ENCODE measurements at places on chromosomes 16 and 17.

GRCh38 chr16:15950161-15950854 is 892 bp downstream of the ABCC1 start:
- no peak for DNase-seq

DNA sequence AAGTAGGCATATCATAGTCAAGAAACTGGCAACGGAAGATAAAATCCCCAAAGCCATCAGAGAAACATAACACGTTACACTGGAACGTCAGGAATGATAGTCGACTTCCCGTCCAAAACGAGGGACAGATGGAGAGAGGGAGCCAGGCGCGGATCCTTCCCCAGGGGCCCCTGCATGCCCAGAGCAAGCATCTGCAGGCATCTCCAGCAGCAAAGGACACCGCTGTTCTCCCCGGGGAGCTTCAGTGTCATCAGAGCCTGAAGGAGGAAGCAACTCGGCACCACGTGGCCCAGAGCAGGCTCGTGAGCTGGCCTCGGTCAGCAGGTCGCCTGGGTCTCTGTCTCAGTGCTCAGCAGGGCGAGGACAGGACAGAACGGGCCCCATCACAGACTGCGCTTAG is 50.1 kb downstream of the LMF1 start:
- no peak for DNase-seq

GRCh38 chr16:88074041-88074440 is 122.8 kb downstream of the BANP start:
- no peak for DNase-seq

DNA sequence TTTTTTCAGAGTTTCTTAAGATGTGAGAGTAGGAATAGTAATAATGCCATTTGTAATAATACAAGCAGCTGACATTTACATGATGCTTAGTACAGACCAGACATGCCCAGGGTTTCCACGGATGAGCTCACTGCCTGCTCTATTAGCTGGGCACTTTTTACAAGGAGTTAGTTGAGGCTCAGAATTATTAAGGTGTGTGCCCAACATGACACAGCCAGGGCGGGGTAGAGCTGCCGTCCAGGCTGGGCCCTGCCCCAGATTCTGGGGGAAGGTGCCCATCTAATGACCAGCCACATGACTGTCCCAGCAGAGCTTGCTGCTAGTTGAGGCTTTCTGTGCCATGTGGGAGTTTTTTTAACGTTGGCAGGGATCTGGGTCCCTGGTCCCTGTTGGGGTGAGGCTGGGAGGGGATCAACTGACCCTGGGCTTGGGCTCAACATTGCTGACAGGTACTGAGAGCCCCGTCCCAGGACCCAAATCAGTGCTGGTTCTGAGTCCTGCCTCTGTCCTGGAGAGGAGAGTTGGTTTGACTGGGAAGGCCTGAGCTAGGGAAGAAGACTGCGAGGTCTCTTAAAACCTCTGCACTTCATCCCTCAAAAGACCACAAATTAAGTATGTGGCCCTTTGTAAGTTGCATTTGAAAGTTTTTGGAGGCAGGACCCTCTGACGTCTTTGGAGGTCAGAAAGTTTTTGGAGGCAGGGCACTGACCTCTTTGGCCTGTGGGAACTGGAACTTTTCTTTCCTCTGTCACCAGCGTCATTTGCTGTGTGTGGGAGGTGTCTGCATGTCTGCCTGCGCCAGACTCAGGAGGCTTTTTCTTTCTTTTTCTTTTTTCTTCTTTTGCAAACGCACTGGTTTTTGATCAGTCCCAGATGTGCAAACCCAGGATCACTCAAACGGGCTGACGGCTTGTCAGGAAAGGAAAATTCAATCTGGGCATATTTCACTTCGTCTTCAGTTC is 2.2 kb downstream of the CRISPLD2 start:
- no peak for DNase-seq

GRCh38 chr17:44087319-44087718 is 16.8 kb downstream of the G6PC3 start:
- no peak for DNase-seq

- DNase-seq, result peak; percentile 19
Measured at GRCh38 chr17:164303-165235, 16.9 kb downstream of the DOC2B start.

DNA sequence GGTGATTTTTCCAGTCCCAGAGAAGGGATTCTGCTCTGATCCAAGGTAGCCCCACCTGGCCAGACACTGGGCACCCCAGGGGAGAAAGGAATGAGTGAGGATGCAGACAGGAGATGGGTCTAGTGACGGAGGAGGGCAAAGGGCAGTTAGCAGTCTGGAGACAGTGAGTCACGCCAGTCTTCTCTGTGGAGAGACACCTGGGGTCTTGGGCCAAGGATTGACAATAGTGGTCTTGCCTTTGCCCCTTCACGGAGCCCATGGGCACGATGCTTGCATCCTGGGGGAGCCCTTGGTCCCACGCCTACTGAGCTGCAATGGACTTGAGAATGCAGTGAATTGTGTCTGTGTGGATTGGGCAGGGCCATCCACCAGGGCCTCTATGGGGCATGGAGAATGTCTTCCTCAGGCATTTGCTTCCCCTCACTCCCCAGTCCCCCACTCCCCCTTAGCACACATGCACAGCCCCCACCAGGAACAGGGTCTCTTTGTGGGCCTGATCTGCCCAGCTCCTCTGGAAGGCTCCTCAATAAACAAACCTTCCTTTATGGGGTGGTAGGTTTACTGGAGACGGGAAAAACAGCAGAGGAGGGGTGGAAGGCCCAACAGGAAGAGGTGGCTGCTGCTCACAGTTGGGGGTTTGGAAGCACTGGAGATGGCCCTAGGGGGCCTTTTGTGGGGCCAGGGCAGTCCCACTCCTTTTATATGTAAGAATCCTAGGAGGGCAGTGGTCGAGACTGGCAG is 1.4 kb downstream of the CHAD start:
- DNase-seq, result no peak

DNA sequence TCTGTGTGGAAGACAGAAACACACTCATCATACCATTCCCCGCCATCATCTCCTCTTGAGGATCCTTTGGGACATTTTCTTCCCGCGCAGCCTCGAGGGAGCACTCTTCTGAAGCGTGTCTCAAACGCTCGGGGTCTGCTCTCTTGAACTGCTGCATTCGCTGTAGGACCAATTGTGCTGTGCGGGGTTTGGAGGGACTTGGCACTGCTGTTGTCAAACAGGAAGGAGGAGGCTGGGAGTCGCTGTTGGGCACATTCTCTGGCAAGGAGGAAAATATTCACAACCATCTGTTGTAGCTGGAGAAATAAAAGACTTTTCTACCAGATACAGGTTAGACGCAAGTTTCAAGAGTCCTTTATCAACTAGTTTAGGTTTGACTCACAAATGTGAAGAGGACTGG is 5.0 kb downstream of the SLX4 start:
- DNase-seq, result no peak

GRCh38 chr17:7022781-7023571 is at the start of gene BCL6B:
BCL6B (plus strand) TSS chr17:7023050; CDS start chr17:7023672, 622 bp downstream.
- no peak for DNase-seq

GRCh38 chr16:84378567-84378966 is 10.2 kb downstream of the ATP2C2 start:
- no peak for DNase-seq

- DNase-seq, result no peak
Measured at GRCh38 chr17:27402943-27403342, 53.3 kb upstream of the KSR1 start.

DNA sequence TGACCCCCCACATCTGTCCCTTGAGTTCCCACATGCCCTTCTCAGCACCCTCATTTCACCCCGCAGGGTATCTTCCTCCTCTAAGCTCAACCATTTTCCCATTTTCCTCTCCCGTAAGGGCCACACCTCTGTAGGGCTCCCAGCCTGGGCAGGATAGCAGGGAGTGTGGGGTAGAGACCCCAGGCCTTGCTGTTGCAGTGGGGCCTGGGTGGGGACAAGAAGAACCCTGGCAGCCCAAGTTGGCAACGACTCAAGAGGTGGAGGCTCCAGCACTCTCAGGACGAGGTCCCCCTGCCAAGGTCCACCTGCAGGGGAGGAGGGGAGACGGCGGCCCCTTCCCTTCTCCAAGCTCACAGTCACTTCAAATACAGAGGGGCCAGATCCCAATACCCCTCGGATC is 2.0 kb upstream of the TMEM92 start:
- DNase-seq, result no peak

- no peak for DNase-seq
Measured at GRCh38 chr17:19371259-19372010, 6.9 kb upstream of the MAPK7 start.

- DNase-seq, result no peak
Measured at GRCh38 chr16:22933173-22933572, 119.2 kb downstream of the HS3ST2 start.

DNA sequence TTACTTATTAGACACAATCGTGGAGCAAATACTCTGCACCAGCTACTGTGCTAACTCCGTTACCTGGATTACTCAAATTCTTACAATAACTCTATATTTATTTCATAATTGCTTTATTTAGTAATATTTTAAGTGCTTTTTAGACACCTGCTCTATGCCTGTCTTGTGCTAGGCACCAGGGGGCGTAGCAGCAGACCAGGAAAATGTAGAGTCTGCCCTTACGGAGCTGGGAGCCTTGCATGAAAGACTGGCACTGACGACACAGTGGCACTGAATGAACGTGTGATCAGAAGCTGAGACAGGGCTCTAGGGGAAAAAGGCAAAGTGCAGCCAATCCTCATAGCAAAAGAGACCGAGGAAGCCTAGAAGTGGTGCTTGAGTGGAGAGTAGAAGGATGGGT is 486.5 kb downstream of the CDH13 start:
- DNase-seq, result no peak

- DNase-seq, result no peak
Measured at GRCh38 chr16:75750528-75750927, 24.2 kb upstream of the CPHXL start.

GRCh38 chr17:62100055-62100454 is 35.0 kb upstream of the MED13 start:
- DNase-seq, result no peak

DNA sequence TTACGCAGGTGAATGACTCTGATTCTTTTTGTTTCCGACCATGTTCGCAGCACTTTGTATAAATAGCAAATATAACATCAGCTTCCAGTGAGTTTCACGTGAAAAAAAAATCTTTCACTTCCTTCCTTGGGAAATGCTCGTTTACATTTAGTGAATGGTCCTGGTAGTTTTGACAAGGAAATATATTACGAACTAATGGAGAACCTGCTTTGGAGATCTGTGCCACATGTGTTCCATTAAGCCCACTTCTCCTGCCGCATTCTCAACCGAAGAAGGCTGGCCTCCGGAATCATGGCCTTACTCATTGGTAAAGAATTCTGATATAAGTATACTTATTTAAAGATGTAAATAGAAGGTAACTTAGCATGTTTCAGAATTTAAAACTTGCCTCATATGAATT is 3.6 kb downstream of the CRAMP1 start:
- DNase-seq, result no peak

DNA sequence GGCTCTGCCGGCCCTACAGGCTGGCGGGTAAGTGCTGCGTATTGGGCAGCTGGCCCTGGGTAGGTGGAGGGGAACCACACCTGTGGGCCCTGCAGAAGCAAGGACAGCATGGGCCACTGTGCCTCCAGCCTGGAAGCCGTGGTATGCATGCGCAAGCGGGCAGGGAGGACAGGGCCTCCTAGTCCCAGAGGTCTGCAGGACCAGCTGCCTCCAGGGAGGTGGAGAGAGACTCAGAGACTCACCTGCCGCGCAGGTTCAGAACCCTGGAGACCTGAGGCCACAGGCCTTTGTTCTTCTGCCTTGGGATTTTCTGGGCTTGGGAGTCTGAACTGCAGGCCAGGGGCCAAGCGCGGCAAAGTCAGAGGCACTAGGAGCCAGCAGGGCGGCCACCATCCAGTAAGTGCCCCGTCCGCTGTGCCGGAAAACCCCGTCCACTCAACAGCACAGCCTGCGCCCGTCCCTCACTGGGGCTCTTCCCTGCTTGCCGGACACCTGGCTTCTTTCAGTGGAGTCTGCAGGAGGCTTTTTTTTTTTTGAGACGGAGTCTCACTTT is 8.8 kb upstream of the RAB40C start:
- no peak for DNase-seq

DNA sequence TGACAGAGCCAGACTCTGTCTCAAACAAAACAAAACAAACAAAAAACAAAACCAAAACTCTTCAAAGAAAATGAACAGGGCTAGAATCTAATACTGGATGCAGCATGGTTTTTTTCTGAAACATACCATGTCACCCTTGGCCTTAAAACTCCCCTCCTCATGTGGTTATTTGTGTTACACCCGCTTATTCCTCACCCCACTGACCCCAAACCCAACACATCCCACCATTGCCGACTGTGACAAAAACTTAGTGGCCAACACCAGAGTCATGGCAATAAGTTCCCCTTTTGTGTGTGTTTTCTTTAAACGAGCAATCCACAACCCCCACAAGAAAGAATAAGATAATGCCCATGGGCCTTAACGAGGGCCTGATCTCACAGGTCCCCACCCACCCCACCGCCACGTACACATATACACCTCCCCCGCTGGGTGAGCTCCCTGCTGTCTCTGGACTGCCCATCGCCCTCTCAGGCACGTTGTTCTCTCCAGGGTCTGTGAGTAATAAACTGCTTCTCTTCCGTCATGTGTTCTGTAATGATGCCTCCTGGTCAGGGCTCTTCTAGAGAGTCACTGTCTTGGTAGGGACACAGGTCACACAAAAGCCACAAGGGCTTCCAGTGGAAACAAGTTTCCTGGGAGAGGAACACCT is 16.8 kb upstream of the ENGASE start:
- no peak for DNase-seq

DNA sequence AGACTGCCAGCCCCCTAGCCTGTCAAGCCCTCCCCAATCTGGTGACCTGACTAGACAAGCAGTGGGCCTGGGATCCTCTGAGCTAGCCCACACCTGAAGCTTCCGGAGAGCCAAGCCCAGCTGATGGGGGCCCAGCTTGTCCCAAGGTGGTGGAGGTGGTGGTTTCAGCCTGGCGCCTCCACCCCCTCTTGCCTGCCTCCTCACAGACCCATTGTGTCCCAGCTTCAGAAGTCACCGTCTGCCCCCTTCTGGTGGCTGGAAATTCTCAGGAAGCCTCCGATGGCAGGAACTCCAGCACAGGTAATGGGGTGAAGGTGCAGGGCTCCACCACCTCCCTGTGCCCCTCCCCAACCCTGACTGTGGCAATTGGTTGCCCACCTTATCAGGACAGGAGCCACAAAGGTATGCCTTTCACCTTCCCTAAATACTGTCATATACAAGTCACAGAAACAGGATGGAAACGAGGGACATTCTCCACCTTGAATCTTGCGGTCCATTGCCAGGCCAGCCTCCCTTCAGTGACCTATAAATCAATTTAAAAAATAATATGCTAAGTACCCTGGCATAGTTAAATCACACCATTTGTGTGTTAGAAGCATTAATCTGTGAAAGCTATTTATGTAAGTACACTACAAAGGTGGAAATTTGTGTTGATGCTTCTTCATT is 66.0 kb upstream of the ZNF423 start:
- DNase-seq, result peak; percentile 64

GRCh38 chr17:72031219-72031884 is 89.5 kb upstream of the SOX9 start:
- DNase-seq, result no peak

DNA sequence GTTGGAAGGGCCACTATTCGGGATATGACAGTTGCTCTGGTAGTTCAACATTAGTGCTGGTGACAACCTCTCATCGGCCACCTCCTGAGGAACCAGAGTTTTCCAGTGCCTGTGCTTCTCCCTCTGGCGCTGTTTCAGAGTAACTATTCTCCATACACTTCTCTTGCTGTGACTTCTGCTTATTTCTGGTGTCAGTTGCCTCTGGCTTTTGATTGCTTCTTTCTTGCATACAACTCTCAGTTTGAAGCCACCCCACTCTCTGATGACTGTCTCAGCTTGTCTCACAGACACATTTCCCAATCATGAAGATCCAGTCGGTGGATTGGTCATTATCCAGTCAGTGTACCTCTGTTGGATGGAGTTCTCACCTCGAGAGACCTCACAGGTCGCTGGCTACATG is 3.4 kb upstream of the TM4SF5 start:
- no peak for DNase-seq

- no peak for DNase-seq
Measured at GRCh38 chr16:72210555-72210954, 38.6 kb upstream of the PMFBP1 start.
